Camera-type eye (tissue), 1 donor: ENCODE measurements at places on chromosomes 11 and 22. TPM values are rescaled to one million over a fixed set of nuclear protein-coding genes. Genes with fewer than 3 reads are reported as not detected.

The KRTAP5-8 gene
- not detected for total RNA-seq

The NTM gene
- 81.8 TPM for total RNA-seq

The PHLDA2 gene
- not detected for total RNA-seq

The PARVB gene
- total RNA-seq, result 22.0 TPM

The ACTN3 gene
- total RNA-seq, result 0.49 TPM

The EXT2 gene
- total RNA-seq, result 86.4 TPM

The BAIAP2L2 gene
- total RNA-seq, result 0.16 TPM

The BCR gene
- total RNA-seq, result 45.7 TPM

The SYT7 gene
- total RNA-seq, result 27.4 TPM

The BTG4 gene
- total RNA-seq, result not detected

The CTSW gene
- total RNA-seq, result 0.77 TPM

The MS4A6E gene
- total RNA-seq, result not detected

The GRAMD1B gene
- total RNA-seq, result 92.0 TPM

The INPPL1 gene
- 68.7 TPM for total RNA-seq

The SIPA1 gene
- 16.2 TPM for total RNA-seq

The OR8K3 gene
- total RNA-seq, result not detected

The OR5AL1 gene
- not detected for total RNA-seq

The PRCP gene
- total RNA-seq, result 73.1 TPM

The MUC6 gene
- not detected for total RNA-seq

The APOA5 gene
- total RNA-seq, result not detected

The BARX2 gene
- 7.0 TPM for total RNA-seq

The ZFPL1 gene
- 28.7 TPM for total RNA-seq

The UBE2L3 gene
- total RNA-seq, result 36.7 TPM

The TMEM151A gene
- 4.0 TPM for total RNA-seq

The TEX12 gene
- total RNA-seq, result 0.93 TPM

The RCOR2 gene
- total RNA-seq, result 28.1 TPM

The SYT8 gene
- total RNA-seq, result 9.7 TPM

The SHISAL1 gene
- 6.3 TPM for total RNA-seq

The WNT7B gene
- total RNA-seq, result 8.4 TPM
